Stimulated activated CD4-positive, alpha-beta T cell treated with anti-CD3 and anti-CD28 coated beads, Interleukin-12 subunit alpha, Interleukin-12 subunit beta, amount 100 ng/mL, for 24 hours (primary cell): ENCODE measurements at places on chromosomes 3 and 15.

DNA sequence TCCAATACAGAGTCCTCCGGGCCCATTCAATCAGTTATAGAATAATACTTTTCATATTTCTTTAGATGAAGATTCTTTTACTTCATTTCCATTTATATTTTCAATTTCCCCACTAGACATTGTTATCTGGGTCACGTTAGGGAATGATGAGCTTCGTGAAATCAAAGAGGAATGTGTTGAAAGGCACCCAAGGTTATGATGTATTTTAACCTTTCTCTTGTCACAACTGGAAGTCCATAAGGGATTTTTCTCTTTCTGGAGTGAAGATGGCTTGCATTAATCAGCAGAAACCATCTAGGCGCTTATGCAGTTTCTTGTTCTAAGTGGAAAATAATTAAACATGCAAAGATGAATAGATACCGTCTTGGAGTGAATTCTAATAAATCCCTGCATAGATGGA lies 180.5 kb downstream of the FEZF2 start:
- no peak for DNase-seq

GRCh38 chr15:58870451-58870850 lies 63.0 kb downstream of the SLTM start:
- DNase-seq = no peak

DNA sequence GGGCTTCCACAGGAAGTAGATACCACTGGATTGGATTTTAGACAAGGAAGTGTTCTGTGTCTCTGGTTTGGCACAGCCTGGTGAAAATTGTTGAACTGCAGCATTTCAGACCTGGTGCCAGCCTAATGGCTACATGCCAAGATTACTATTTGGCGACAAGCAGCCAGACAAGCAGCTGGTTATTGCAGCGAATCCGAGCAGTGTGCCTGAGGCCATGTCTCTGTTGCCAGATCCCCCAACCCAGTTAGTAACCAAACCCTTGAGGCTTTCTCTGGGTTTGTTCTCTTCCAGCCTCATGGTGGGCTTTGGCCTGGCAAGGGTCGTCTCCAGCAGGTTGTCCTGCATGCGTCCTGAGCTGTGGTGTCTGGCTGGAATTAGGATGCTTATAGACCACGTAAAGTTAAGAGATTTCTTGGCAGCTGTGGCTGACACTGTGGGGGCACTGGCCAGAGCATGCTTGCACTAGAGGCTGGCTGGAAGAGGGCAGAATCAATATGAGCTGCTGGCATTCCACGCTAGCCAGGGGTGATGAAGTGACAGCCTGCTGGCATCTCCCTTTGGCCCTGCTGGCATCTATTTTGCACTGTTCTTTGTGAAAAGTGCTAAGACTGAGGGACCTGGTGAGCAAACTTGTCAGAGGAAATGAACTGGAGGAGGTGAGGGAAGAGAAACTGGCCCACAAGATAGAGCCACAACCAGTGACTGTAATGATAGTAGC lies 172.6 kb downstream of the RBMS3 start:
- DNase-seq = no peak

DNA sequence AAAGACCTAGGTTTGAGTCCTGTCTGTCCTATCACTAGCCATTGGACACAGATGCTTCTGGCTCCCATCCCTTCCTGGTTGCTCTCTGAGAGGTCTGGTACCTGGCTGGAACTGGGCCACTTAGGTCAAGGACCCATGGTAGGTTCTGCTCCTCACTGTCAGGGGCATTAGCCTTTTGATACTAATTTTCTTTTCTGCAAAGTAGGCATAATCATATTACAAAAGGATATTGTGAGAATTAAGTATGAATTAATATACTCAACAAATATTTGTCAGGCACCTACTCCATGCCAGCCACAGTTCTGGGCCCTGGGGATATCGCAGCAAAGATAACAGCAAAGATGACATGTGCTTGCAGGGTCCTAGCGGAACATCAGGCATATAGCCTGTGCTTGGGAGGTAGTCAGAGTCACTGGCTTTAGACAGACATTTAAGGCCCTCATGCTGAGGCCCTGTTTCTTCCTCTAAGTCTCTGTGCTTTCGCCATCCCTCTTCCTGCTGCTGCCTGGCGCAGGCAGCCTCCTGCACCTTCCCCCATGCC lies 25.6 kb upstream of the LCTL start:
- DNase-seq = no peak

DNA sequence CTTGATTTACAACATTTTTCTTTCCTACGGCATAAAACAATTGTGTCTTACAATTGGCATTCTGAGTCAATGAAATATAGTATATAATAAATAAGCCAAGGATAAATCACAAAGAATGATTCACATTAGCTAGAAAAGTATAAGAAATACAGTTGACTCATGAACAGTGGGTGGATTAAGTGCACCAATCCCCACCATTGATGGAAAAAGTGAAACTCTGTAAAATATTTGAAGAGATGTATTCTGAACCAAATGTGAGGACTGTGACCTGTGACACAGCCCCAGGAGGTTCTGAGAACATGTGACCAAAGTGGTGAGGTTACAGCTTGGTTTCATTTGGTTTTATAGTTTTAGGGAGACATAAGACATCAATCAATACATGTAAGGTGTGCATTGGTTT lies 227.5 kb downstream of the ALCAM start:
- no peak for DNase-seq

- DNase-seq = no peak
Observed at GRCh38 chr3:6182909-6183308, 678.0 kb upstream of the GRM7 start.

DNA sequence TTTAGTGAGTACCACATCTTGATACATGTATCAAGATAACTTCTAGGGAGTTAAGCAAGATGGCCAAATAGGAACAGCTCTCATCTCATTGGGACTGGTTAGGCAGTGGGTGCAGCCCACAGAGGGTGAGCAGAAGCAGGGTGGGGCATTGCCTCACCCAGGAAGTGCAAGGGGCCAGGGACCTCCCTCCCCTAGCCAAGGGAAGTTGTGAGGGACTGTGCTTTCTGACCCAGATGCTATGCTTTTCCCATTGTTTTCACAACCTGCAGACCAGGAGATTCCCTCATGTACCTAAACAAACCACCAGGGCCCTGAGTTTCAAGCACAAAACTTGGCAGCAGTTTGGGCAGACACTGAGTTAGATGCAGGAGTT lies 665.0 kb upstream of the CBLB start:
- DNase-seq = no peak

GRCh38 chr3:188581365-188581764 lies 427.4 kb downstream of the LPP start:
- no peak for DNase-seq

DNA sequence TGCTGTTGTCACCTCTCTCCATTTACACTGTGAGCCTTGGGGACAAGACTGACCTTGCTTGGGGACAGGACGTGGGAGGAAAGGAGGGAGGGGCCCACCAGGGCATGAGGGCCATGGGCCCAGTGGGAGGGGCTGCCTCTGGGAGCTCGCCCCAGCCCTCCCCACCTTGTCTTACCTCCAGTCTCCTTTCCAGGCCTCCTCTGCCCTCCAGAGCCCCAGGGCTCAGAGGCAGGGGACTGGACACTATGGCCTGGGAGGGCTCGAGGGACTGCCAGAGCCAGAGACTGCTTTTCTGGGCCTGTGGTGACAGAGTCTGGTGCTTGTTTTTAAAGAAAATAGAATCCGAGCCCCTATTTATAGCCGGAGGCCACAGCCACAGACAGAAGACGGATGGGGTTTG lies 10.2 kb downstream of the CSPG4 start:
- DNase-seq = no peak

DNA sequence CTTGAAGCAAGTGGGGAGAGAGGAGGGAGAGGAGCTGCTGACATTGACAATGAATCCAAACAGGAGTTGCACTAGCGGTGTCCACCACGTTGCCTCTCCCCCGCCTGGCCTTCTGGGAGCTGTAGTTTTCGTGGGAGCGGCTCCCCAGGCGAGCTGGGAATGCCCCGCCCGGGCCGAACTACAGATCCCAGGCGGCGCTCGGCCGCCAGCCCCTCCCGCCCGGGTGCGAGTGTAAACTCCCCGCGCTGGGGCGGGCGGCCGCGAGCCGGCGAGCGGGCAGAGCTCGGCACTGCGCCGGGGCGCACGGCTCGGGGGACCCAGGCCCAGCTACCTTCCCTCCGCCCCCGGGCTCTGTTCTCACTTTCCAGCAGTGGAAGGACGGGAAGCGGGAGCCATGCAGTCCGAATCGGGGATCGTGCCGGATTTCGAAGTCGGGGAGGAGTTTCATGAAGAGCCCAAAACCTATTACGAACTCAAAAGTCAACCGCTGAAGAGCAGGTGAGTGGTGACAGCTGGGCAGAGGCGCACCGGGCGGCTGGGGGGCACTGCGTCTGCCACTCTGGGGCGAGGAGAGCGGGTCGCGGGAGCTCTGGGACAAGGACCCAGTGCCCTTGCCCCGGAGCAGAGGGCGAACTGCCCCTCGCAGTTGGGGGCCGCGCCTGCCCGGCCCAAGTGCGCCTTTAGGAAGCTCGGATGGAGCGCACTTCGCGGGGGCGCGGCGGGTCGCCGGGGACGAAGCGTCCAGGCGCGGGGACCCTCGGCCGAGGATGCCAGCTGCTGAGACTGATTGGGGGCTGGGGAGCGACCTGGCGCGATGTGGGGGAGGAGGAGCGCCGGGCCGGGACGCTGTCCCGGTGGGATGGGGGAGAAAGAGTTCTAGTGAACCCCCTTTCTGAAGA lies at the start of gene MITF:
TSS of gene MITF (plus strand) at position 261 of the 899 bp plus-strand sequence. CDS start at position 395, 134 bp downstream.
- DNase-seq = peak; percentile 48

DNA sequence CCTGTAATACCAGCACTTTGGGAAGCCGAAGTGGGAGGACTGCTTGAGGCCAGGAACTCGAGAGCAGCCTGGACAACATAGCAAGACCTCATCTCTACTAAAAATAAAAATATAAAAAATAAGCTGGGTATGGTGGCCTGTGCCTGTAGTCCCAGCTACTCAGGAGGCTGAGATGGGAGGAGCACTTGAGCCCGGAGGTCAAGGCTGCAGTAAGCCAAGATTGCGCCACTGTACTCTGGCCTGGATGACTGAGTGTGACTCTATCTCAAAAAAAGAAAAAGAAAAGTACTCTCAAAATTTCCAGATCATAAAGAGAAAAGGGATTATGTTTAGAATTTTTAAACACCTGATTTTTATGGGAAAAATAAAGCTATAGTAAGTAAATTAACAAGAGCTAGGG lies 24.1 kb downstream of the SLC51A start:
- no peak for DNase-seq

GRCh38 chr3:72891053-72891855 lies 3.4 kb downstream of the GXYLT2 start:
- no peak for DNase-seq

GRCh38 chr15:84761607-84762131 lies 13.3 kb downstream of the ZNF592 start:
- no peak for DNase-seq

DNA sequence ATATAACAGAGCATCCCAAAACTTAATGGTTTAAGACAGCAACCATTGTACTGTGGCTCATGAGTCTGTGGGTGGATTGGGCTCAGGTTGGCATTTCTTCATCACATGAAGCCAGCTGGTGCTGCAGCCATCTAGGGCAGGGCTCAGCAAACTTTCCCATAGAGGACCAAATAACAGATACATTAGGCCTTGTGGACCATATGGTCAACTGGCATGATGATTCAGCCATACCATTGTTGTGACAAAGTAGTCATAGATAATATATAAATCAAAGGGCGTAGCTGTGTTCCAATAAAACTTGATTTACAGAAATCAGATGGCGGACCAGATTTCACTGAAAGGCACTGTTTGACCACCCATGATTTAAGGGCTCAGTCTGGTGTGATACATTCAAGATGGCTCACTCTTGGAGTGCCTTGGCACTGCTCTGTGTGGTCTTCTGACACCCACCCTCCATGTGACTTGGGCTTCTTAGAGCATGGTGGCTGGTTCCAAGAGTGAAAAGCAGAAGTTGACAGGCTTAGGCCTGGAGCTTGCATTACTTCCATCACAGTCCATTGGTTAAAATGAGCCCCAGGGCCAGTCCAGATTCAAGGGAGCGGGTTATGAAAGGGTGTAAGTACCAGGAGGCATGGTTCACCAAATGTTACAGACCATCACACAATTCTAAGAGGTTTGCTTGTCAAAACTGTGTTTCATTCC lies 40.8 kb upstream of the BHLHE40 start:
- DNase-seq = no peak
